ENCODE measurements at places on chromosomes 1 and 21.
A peak's percentile ranks its signal among the peaks of the same experiment; 100 is the strongest.

GRCh38 chr1:41368366-41368765 lies 7.1 kb downstream of the FOXO6 start:
- no peaks in the 10 kb centered on the region for H3K27me3 ChIP-seq
- no peak overlapping the region for H3K4me3 ChIP-seq

- H3K27me3 ChIP-seq: no peaks in the 10 kb centered on the region
- no peak overlapping the region for H3K27ac ChIP-seq
- H3K36me3 ChIP-seq: no peaks in the 10 kb centered on the region
- DNase-seq: peak; percentile 17
Observed at GRCh38 chr1:94929351-94930217, 2.7 kb upstream of the CNN3 start.

- H3K36me3 ChIP-seq: no peaks in the 10 kb centered on the region
- no peak for DNase-seq
- H3K27ac ChIP-seq: no peak overlapping the region
- H3K4me1 ChIP-seq: no peaks in the 10 kb centered on the region
- H3K4me3 ChIP-seq: no peak overlapping the region
Observed at GRCh38 chr1:222730866-222731265, 6.1 kb upstream of the FAM177B start.

DNA sequence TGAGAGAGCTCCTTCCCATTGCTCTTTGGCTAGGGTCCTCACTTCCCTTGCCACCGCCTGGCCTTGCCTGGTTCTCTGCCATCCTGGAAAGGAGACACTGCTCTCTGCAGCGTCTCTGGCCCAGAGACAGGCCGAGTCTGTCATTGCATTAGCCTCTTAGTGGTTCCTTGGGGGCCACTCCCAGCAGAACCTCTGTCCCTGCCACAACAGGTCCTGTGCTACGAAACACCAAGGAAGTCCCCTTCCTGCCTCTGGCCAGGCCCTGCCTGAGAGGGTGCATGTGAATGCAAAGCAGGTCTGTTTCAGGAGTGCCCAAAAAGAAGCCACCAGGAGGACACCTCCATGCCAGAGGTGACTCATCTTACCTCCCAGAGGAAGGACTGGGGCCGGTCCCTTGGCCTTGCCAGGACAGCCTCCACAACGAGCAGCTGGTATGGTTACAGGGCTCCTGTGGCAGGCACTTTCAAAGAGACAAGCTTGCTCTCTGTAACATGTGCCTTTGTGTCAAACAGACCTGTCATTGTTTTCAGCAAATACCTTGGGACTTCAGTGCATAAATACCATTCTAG lies 59.6 kb downstream of the VPS26C start:
- DNase-seq: no peak
- no peak overlapping the region for H3K4me3 ChIP-seq
- no peaks in the 10 kb centered on the region for H3K36me3 ChIP-seq
- no peaks in the 10 kb centered on the region for H3K27me3 ChIP-seq

- H3K27ac ChIP-seq: no peak overlapping the region
- H3K36me3 ChIP-seq: no peaks in the 10 kb centered on the region
- H3K4me1 ChIP-seq: no peaks in the 10 kb centered on the region
- H3K27me3 ChIP-seq: no peaks in the 10 kb centered on the region
- DNase-seq: no peak
- H3K4me3 ChIP-seq: no peak overlapping the region
Observed at GRCh38 chr1:177648138-177648537, 321.7 kb downstream of the SEC16B start.

- no peaks in the 10 kb centered on the region for H3K36me3 ChIP-seq
- no peak overlapping the region for H3K4me3 ChIP-seq
- no peaks in the 10 kb centered on the region for H3K27me3 ChIP-seq
Observed at GRCh38 chr1:212873518-212873917, 15.4 kb downstream of the FLVCR1 start.

DNA sequence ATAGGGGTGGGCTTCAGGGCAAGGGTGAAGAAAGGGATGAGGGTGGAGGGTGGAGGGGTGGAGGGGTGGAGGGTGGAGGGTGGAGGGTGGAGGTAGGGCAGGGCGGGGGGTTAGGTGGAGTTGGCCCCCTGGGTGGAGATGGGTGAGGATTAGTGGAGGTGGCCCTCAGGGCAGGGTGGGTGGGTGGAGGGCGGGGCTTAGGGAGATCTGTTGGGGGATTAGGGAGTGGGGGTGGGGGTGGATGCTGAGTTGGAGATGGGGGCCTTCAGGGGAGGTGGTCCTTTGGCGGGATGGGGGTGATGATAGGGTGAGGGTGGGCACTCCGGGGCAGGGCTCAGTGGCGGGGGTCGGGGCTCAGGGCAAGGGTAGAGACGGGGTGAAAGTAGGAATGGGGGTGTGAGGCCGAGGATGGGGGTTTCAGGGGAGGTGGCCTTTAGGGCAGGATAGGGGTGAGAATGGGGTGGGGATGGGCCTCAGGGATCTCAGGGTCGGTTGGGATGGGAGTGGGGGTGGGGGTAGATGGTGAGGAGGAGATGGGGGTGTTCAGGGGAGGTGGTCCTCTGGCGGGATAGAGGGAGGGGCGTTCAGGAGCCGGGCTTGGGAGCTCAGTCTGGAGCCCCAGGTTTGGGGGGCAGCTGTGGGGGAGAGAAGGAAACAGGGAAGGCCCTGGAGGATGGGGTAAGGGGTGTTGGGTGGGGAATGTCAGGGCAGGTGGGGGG lies 800 bp upstream of the DNMT3L start:
- H3K4me1 ChIP-seq: no peaks in the 10 kb centered on the region
- H3K4me3 ChIP-seq: no peak overlapping the region
- H3K36me3 ChIP-seq: no peaks in the 10 kb centered on the region
- H3K27ac ChIP-seq: no peak overlapping the region

DNA sequence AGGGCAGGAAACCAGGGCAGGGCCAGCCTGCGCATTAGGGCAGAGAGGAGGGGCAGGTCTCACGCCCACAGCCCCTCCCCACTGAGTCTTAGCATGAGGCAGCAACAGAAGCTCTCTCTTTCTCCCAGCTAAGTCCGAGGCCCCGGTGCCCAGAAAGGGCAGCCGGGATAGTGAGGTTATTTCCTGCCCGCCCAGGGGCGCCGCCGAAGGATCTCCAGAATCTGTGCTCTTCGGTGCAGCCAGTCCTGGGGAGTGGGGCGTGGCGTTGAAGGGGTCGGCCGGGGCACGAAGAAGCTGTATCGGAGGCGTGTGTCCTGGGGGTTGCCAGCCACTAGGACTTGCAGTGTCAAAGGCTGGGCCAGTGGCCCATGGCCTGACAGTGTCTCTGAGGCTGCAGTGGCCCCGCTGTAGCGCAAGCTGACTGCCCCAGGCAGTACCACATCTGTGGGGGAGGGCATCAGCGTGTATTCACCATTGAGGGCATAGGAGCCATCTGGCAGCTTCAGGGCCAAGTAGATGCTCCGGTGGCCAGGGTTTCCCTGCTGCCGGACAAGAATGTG lies 7.8 kb downstream of the ADAMTS4 start:
- H3K36me3 ChIP-seq: no peaks in the 10 kb centered on the region
- H3K27me3 ChIP-seq: no peaks in the 10 kb centered on the region
- no peak for DNase-seq
- H3K4me3 ChIP-seq: no peak overlapping the region
- no peak overlapping the region for H3K27ac ChIP-seq
- peaks cover 3% of the 10 kb centered on the region for H3K4me1 ChIP-seq

DNA sequence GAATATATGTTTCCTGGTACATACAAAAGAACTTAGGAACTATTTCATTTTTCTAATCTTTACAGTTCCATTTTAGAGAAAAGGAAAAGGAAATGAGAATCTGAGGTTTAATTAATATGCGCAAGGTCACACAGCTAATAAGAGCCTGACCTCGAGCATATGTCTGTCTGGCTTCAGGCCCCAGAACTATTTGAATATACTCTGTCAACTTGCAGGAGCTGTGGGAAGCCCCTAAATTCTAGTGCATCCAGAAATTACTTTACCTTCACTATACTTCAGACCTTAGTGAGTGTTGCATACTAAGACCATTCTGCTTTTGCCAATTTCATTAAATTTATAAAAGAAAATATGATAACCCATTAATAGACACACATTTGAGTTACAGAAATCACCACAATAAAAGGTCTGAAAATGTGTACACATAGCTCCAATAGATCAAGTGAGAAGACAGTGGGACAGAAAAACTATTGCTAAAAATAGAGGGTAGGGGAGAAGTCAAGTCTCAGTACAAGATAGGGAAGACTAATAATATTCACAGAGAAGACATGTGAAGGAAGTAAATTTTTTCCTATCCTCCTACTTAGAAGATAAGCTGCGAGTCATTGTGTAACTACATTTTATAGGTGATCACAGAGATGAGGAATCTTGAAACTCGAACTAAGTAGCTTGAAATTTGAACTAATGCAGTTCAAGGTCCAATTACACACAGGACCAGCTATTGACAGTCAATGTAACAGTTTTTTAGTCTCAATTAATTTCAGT lies 3.8 kb downstream of the RGS13 start:
- DNase-seq: no peak
- no peaks in the 10 kb centered on the region for H3K36me3 ChIP-seq
- H3K4me1 ChIP-seq: no peaks in the 10 kb centered on the region
- H3K27me3 ChIP-seq: no peaks in the 10 kb centered on the region

- no peak overlapping the region for H3K27ac ChIP-seq
- no peaks in the 10 kb centered on the region for H3K36me3 ChIP-seq
- H3K4me1 ChIP-seq: peaks cover 7% of the 10 kb centered on the region
- DNase-seq: no peak
- no peaks in the 10 kb centered on the region for H3K27me3 ChIP-seq
- no peak overlapping the region for H3K4me3 ChIP-seq
Observed at GRCh38 chr1:93082313-93082712, 3.2 kb downstream of the MTF2 start.

DNA sequence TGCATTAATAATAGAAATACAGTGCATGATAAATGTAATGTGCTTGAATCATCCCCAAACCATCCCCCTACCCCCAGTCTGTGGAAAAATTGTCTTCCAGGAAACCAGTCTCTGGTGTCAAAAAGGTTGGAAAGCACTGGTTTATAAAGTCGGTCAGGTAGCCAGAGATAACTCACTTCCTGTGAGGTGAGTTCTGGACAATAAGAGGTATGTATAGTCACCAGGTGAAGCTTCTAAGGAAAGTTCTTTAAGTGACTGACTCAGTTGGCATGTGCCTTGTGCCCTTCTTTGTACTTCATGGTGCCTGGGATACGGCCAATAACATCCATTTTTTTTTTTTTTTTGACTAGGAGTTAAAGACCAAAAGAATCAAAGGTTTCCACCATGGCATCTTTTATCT lies 103.7 kb downstream of the GPATCH2 start:
- no peaks in the 10 kb centered on the region for H3K36me3 ChIP-seq
- no peak for DNase-seq
- no peaks in the 10 kb centered on the region for H3K4me1 ChIP-seq

DNA sequence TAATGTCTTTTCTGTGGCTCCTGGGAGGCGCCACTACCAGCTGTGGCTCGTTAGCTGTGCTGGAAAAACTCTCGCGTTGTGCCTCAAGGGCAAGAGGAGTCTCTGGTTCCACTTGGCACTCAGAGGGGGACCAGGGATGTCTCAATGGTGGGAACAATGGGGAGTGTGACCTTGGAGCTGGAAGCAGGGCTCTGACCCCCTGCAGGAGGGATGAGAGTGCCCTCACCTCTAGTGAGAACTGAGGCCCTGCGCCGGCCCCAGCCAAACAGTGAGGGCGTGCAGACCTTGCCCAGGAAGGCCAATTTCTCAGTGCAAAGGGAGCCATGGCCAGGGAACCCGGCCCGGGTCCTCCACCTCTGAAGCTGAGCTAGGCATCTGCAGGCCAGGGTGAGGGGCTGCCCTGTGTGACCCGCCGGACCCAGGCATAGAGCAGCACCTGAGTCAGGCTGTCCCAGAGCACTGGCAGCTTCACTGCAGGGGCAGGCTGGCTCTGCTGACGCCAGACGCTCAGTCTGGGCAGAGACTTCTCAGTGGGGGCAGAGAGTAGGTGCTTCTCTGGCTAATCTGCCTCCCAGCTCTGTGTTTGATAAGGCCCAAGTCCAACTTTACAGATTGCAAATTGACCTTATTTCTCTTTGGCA lies 1.8 kb downstream of the RD3 start:
- H3K27ac ChIP-seq: no peak overlapping the region
- H3K27me3 ChIP-seq: no peaks in the 10 kb centered on the region
- DNase-seq: no peak
- H3K4me3 ChIP-seq: no peak overlapping the region
- H3K36me3 ChIP-seq: no peaks in the 10 kb centered on the region
- no peaks in the 10 kb centered on the region for H3K4me1 ChIP-seq

DNA sequence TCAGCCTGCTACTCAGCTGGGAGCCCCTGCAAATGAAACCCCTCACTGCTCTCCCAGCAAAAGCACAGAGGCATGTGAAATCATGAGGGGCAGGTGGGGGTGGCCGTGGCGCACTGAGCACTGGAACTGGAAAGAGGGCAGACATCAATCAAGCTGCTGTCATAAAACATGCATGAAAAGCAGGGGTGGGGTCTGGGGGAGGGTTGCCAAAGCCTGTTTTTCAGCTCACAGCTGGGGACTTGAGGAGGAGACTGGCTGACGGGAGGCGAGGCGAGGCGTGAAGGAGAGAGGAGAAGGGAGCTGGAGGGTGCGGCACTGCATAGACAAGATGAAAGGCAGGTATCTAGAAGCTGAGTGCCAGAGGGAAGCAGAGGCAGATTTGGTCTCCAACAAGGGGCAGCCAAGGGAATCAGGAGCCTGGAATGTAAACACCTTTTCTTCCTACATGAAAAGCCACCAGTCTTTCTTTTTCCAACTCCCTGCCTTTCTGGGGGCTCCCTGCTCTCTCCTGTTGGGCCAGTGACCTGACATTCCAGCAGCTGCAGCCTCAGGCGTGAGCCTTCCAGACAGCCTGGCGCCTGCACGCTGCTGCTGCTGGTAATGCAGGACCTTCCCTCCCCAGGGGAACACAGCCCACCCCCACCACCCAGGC lies 87.0 kb downstream of the NMNAT2 start:
- no peak overlapping the region for H3K27ac ChIP-seq
- H3K36me3 ChIP-seq: no peaks in the 10 kb centered on the region
- H3K4me1 ChIP-seq: peaks cover 31% of the 10 kb centered on the region

DNA sequence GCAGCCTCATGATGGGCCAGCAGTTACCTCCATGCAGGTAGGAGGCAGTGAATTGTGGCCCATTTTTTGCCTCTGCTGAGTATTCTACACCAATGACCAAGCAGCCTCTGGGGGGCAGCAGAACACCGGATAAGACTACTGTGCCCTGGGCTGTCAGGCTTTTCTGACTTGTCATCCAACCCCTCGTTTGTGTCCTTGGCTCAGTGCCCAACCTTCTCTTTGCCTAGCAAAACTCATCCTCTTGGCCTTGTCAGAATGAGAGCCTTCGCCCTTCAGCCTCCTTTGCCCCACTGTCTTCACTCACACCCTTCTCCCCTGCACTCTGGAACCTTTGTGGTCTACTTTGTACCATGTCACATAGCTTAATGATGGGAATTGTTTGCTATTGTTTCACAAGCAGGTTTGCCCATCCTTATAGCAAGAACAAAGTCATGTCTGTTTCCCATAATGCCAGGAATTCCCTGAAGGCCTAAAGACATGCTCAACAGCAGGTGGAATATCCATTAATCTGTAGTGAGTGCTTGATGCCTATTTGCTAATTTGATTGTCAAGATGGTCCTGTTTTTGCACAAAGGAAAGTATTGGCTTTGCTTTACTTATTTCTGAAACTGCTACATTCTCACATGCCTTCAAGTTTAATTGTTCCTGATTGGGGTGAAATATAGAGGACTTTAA lies 255.9 kb downstream of the HHAT start:
- no peaks in the 10 kb centered on the region for H3K27me3 ChIP-seq
- no peaks in the 10 kb centered on the region for H3K36me3 ChIP-seq
- no peak overlapping the region for H3K27ac ChIP-seq
- no peaks in the 10 kb centered on the region for H3K4me1 ChIP-seq
- DNase-seq: peak; percentile 91
